ENCODE measurements at places on chromosomes 13 and 19.

DNA sequence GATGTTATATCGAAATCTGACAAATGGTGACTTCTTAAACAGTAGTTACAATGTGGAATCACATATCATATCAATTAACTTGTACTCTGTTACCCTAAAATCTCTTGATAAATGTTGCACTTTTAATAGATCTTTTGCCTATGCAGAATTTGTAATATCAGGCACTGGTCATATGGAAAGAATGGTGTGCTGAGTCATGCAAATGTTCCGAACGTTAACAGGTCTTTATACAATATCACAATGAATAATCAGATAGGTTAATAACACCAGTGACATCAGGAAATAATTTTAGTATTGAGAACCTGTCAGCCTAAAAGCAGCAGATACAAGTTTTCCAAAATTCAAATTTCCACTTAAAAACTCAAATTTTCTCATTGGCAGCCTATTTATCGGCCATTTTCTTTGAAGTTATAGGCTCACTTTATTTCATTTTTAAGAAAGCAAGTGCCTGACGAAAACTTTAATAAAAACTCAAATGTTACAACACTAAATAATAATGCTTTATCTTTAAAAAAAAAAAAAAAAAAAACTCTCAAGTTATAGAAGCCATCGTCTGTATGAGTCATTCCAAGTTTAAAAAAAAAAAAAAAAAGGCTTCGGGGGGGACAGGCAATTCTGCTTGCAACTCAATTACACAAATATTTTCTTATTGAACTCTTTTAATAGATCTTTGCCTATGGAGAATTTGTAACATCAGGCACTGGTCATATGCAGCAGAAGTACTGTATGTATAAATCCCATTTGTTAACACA lies 180.9 kb downstream of the DIAPH3 start:
- no peak for DNase-seq

- DNase-seq, result no peak
These were observed 9.2 kb downstream of the INSL3 start for GRCh38 chr19:17812099-17812498.

DNA sequence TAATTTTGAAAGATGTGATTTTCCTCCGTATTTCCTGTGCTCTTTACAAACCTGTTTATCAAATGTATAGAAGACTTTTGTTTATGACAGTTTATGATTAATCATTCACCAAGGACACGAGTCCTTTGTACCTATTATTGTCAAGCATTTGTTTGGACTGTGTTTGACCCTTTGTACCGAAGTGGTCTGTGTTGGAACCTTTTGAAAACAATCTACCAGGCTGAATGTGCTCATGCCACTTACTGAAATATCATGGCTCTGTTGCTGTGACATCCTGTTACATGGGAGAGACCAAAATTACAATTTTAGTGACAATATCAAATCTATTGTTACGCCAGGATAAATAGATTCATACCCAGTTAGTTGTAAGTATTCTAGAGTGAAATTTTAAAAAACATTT lies 193.6 kb downstream of the IRS2 start:
- DNase-seq, result no peak

DNA sequence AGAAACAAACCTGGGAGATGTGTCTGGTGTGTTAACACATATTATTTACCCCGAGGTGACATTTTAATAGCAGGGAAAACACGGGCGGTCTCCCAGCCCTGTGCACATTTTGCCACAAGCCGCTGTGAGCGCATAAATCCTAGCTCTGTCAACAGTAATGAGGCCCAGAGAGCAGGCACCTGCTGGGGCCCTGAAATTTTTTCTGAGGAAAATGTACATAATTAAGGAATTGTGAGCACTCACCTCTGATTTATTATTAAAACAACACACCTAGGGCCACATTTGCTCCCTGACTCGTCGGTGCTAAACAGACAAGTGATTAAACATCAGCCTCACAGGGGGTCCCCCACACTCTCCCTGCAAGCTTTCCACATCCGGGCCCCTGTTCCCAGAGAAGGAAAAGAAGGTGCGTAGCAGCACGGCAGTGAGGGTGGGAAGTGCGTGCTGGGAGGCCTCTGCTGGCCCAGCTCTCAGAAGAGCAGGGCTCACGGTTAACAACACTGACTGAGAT lies 616.3 kb downstream of the UQCRFS1 start:
- DNase-seq, result peak; percentile 5

DNA sequence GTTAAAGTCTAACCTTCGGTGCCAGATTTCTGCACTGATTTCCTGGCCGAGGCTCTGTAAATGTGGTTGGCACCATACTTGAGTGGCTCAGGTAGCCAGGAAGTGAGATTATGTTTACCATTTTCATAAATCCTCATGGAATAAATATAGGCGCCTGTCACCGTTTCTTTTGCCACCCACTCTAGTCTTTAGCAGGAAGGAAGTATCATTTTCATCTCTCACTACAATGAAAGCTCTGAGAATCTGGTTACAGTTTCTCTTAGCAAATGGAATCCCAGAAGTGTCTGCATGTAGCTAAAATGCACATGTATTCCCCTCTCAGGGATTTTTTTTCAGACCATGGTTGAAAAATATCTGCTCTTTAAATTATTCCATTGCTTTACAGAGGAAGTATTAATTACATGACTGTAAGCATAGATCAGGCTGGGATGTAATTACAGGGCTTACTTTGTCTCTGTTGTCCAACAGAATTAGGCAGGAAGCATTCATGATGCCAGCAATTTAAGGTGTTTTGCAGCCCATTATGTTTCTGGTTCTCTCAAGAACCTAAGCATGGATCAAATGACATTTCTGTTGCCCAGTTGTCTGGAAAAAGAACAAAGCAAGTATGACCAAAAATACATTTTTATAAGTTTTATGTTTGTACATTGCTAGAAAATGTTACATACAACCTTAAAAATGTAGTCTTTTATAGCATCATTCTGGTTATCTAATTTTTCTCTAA lies 221.7 kb upstream of the SPRY2 start:
- no peak for DNase-seq

DNA sequence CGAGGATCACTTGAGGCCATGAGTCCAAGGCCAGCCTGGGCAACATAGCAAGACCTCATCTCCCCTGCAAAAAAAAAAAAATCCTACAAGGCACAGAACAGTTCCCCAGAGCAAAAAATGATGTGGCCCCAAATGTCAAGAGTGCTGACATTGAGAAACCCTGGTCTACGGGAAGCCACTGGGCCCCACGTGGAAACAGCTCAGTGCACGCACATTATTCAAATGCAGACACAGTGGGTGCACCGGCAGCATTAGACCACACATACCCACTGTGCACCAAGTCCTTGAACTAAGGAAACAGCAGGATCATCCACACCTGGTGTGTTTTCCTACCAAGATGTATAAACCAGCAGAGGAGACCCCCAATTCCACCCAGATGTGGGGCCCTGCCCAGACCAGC lies 35.0 kb upstream of the ADGRE5 start:
- no peak for DNase-seq

GRCh38 chr19:56309511-56310185 lies 5.0 kb downstream of the ZSCAN5A start:
- peak; percentile 69 for DNase-seq

DNA sequence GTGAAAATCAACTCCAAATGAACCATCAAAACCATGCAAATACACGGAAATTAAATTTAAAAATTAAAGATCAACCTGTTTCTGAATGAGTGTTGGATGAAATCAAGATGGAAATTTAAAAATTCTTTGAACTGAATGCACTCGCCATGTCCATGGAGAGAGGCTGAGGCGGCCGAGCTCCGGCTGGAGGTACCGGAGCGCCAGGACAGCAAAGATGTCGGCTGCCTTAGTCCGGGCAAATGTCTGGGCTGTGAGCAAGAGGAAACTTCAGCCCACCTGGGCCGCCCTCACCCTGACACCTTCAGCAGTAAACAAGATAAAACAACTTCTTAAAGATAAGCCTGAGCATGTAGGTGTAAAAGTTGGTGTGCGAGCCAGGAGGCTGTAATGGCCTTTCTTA lies 5.3 kb upstream of the ZNF506 start:
- DNase-seq, result no peak

DNA sequence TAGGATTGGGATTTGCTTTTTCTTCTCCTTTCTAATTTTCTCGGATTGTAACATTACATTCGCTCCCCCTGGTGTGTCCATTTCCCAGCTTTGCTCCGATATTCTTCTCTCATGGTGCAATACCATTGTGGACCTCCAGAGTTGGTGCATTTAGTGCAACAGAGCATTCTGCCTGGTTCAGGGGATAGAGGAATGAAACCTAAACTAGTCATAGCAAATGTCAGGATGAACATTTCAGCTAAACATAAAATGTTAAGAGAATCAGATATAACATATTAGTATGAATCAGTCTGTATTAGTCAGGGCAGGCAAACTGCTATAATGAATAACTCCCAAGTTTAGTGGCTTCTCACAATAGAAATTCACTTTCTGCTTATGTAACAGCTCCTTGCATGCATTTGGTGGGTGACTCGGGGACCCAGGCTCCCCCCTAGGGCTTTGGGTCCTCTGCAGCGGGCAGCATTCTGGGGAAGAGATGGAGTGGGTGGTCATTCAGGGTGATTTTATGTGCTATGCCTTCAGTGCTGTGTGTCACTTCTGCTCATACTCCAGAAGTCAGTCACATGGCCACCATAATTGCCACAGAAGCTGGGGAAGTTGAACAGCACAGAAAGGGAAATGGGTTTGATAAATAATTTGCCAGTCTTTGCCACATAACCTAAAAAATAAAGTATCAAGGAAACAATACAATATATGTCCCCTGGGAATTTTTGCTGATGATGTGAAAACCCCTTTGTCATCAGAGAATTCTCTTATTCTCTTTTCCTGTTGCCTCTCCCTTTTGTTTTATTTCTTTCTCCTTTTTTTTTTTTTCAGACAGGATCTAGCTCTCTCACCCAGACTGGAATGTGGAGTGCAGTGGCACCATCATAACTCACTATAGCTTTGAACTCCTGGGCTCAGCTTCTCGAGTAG lies 111.0 kb downstream of the HSPH1 start:
- no peak for DNase-seq

- no peak for DNase-seq
These were observed 17.0 kb downstream of the KANK2 start for GRCh38 chr19:11180346-11180745.

DNA sequence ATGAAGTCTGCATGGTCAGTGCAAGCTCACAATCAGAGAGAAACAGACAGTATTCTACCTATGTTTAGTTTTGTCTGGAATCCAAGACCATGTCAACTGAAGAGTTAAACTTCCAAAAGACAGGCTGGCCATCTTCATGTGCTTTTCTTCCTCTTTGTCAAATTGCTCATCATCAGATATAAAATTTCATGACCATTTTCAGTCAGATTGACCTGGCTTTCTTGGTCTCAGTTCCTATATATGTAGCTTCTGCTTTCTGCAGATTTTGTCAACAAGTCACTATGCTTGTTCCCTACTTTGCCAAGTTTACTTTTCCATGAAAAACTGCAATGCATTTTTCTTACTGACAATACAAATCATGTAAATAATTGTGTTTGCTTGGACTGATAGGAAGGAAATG lies 13.9 kb downstream of the SLC46A3 start:
- DNase-seq, result no peak

DNA sequence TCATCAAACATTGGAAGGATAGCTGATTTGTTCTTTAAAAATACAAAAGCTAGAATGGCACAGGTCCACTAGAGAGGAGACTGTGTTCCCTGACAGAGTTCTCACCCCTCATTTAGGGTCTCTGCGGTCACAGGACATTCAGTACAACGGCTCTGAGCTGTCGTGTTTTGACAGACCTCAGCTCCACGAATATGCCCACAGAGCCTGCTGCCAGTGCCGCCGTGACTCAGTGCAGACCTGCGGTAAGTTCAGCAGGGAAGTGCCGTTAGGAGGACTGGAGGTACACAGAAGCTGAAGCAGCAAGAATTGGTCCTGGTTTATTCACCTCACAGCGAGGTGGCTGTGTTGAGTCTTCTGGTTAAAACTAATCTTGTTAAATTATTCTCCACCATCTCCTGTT lies 90.0 kb downstream of the TNFRSF19 start:
- DNase-seq, result no peak

All from NCI-H146 (cell line).